ENCODE measurements at places on chromosomes 6 and 20. TPM values are rescaled to one million over a fixed set of nuclear protein-coding genes. Genes with fewer than 3 reads are reported as not detected.

GRCh38 chr6:129543981-129544380 is 166.0 kb downstream of the ARHGAP18 start:
- DNase-seq: no peak

DNA sequence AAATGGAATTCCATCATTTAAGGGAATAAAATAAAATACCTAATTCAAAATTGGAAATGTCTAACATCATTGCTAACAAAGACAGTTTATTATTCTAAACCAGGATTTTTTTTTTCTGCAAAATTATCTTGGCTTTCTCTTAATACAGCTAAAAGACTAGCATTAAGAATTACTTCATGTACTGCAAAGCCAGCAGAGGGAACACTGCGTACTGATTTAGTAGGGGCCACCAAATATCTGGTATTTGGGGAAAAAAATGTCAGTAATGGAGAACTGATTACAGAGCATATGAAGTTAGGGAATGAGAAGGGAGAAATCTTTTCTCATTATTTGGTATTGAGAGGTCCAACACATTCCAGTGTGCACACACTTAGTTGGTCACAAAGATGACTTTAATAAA is 3.2 kb upstream of the SOX4 start:
- no peak for DNase-seq

DNA sequence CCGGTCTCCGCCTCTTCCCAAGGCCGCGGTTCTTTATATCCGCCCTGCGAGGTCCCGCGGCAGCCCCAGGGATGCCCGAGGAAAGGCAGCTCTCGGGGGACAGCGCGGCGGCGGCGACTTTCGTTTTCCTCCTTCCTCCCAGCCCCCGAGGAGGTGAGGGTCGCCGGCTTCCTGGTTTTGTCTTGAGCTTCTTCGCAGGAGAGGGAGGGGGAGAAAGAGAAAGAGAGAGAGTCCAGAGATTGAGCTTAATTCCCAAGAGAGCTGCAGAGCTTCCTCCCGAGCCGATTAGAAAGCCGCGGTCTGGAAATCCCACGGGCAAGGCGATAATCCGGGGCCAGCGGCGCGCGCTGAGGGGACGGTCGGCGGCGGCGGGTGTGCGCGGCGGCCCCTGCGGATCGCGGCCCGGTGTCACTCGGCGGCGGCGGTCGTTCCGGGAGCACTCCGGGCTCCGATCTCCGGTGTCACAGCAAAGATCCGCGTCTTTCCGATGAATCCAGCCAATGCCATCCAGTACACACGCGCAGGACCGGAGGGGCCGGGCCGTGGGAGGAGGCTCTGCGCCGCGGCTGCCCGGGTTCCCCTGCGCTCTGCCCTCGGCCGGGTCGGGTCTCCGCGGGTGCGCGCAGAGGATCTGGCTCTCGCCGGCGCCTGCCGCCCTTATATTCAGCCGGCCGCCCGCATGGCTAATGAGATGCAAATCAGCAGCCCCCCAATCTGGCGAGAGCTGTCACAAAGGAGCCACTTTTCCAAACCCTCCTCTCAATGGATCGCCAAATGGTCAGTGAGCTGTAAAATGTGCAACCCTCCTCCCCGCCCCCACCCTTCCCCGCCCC is at the start of gene DLL1:
Gene DLL1, minus strand, starts transcription at position 783 of the 833 bp plus-strand sequence. CDS start 939 bp downstream, outside the sequence.
- peak; percentile 38 for DNase-seq

DNA sequence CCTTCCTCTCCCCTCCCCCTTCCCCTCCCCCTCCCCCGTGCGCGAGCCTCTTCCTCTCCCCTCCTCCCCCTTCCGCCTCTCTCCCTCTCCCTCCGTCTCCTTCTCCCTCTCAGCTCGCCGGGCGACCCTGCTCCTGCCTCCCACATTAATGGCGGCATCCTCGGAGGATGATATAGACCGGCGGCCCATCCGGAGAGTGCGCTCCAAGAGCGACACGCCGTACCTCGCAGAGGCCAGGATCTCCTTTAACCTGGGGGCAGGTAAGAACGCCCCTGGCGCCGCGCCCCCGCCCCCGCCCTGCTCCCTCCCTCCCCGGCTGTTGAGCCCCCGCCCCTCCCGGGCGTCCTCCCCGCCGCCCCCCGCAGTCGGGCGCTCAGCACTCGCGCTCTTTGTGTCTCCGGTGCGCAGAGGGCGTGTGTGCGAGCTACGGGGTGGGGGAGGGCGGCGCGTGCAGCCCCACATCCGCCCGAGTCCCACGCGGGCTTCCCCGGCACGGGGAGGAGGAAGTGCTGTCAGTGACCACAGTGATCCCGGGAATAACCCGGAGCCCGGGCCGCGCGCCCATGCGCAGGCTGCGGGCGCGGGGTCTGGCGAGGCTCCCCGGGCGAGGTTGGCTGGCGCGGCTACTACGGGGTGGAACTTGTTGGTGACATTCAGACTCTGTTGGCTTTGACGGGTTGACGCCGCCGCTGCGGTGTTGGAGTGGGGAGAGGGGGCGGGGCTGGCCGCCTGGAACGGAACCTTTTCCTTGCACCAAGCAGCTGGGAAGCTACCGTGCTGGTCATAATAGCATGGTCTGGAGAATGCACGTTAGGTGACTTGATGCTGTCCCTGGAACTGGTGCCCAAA is 33.2 kb downstream of the PHACTR1 start:
- DNase-seq: no peak

DNA sequence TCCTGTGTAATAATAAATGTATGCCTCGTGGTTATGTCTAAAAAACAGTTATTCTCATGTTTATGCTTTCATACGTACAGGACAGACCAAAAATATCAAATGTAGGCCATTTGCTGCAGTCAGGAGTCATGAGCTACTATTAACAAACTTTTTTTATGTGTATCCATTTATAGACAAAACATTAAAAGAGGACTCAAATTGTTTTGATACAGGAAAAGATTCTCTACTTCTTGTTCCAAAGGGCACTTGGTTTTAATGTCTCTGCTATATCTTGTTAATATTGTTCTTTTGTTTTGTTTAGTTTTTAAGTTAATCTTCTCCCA is 155.2 kb downstream of the ZDHHC14 start:
- no peak for DNase-seq

DNA sequence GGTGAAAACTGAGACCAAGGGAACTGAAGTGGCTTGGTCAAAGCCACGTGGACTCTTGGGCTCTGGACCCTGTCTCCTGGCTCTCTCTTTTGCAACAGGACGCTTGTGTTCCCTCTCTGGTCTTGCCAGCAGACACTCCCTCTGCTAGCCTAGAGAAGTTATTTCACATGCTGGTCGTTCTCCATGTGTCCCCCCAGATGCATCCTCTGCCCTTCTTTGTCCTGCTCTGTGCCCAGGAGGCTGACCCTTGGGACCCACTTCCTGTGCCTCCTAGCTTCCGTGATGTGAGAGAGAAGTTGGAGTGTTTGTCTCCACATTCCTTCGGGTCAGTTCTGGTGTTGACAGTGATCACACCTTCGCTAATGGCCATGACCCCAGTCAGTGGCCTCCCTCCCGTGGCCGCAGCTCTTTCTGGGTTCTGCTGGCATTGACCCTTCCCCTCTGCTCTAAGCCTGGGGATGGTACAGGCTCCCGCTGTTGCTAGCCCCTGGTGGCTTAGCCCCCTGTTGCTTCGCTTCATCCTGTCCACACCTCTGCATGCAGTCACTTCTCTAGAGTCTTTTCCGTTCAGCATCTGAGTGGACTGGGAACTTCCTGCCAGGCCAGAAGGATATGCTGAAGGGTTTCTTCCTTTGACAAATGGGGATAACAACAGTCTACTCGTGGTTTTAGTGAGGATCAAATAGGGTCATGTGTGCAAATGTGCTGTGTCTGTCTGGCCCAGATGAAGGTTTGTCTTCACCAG is 70.1 kb upstream of the BMP2 start:
- no peak for DNase-seq

DNA sequence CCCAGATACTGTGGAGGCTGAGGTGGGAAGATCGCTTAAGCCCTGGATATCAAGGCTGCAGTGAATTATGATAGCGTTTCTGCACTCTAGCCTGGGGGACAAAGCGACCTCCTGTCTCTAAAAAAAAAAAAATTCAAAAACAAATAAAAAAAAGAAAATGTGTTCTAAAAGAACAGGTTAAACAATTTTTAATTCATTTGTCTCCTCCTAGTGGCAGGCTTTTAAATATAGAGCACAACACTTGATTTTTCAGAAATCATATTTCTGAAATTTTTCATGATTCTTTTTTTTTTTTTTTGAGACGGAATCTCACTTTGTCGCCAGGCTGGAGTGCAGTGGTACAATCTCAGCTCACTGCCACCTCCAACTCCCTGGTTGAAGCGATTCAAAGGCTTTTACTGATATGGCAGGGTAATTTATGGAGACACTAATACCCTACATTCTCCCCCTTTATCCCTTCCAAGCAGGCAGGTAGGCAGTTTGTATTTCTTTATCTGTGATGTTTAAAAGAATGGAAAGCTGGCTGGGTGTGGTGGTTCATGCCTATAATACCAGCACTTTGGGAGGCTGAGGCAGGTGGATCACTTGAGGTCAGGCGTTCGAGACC is 8.7 kb upstream of the GTF3C6 start:
- DNase-seq: no peak

DNA sequence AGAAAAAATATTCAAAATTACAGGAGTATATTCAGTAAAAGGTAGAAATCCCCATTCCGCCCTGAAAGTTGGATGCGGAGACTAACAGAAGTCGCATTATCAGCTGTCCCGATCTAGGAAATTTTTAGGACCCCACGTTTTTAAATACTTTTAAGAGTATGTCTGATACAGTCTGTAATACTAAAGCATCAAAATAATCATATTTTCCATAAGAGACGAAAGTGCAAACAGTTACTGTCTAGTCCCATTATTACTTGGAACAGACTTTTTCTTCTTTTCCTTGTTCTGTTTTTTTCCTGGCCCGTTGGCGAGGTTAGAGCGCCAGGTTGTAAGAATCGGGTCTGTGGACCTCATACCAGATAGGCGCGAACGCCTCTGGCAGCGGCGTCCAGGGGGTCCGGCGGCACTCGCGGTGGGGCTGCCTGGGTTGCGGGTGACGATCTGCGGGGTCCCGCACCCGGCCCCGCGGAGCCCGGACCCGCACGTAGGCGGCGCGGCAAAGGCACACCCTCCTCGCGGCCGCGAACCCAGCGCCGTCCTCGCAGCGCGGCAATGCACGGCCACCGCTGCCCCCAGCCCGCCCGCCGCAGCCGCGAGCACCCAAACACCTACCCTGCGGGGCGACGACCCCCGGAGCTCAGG is 460 bp downstream of the PLAGL1 start:
- DNase-seq: no peak

GRCh38 chr6:98833057-98833306 is 1.4 kb upstream of the POU3F2 start:
- DNase-seq: no peak

DNA sequence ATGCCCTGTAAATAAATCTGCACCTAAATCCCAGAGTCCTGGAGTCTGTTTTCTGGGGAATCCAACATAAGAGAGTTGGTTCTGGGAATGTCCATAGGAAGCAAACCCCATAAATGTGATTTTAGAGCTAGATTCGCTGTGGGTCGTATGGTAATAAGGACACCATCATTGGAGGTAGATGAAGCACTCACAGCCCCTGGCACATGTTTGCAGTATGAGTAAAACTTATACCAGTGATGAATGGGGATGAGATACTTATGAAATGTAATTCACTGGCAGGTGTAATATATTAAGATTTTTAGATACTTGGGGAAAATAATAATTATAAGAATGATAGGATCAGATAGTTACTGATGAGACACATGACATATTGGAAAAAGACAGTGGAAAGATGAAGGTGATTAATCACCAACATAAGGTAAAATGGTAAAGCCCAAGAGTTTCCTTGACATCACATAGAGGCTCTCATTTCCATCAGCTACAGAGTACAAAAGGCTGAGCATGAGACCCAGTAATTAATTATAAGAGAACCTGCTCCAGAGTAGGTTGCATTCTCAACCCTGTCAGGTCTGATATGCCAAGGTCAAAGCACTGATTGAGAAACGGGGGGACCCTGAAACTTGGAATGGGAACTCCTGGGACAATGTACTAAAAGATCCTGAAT is 44.7 kb upstream of the THEMIS start:
- DNase-seq: no peak

- no peak for DNase-seq
Measured at GRCh38 chr6:149235130-149235561, 82.4 kb upstream of the TAB2 start.

- DNase-seq: no peak
Measured at GRCh38 chr6:132788658-132789395, 9.6 kb downstream of the SLC18B1 start.

DNA sequence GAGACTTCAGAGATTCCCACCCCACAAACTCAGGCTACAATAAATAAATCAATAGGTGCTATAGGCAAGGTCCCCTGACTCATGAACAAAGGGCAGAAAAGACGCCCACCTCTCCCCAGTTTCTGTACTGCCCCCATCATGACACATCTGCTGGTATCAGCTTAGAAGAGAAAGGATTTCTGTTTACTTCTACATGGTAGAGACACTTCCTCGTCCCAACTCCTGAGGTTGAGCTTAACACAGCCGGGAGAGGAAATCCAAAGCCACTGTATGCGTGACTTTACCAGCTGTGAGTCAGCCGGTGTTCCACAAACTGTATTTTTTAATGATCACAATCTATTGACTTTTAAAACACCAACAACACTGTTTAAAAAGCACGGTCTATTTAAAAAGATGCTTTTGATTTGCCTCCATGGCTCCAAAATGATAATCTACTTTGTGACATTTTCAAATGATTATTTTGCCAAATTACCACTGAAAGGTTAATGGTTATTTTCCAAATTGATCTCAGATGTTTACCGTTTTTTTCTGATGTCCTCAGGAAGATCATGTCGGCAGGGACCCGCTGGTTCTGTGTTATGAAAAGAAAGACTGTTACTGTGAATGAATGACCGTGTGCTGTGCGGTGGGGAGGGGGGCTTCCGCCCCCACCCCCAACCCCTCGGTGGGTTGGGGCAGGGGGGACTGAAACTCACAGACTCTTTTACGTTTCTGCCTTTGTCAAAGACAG is 72.5 kb downstream of the ATP9A start:
- DNase-seq: no peak

GRCh38 chr6:92690997-92691599 is 728.3 kb downstream of the EPHA7 start:
- no peak for DNase-seq

GRCh38 chr6:39389484-39389767 is 66.9 kb upstream of the KCNK16 start:
- no peak for DNase-seq

DNA sequence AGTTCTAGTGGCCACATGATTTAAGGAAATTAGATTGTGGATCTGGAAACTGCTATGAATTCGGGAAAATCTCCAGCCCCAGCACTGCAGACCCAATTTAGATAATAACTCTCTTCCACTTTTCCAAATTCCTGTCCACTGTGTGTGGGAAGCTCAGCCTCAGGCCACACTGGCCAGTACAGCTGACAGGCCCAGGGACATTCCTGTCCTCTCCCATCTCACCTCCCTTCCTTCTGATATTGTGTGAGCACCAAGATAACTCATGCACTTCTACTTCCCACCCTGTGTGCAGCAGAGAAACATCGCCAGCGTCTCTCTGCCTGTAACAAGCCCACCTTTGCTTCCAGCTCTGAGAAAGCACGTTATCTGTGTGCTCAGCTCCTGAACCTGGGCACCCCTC is 145.1 kb upstream of the RREB1 start:
- no peak for DNase-seq

The SGK2 gene
- not detected for polyA plus RNA-seq

The BTNL2 gene
- not detected for polyA plus RNA-seq

The PXMP4 gene
- polyA plus RNA-seq: 18.7 TPM

The ENTPD6 gene
- 56.9 TPM for polyA plus RNA-seq
